Activated effector memory CD4-positive, alpha-beta T cell treated with Interleukin-2 at 50 U/mL for 16 hours (primary cell): ENCODE measurements at places on chromosomes 1 and 21.

- DNase-seq = no peak
These were observed 84.9 kb downstream of the KIF14 start for GRCh38 chr1:200535605-200536004.

DNA sequence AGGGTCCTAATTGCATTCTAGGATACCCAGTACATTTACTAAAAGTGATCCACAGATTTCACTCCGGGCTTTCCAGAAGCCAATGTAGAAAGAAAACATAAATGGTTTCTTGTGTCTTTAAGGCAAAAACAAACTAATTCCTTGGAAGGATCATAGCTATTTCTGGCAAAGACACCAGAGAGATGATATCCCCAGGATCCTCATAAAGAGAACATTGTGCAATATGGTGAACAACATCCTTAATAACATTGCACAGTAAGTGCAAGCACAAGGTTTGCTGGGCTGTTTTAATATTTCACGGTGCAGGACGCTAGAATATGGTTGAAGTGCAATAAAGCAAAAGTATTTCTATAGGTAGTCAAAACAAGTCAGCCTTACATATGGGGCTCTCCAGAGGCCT is 83.0 kb downstream of the NTPCR start:
- no peak for DNase-seq

GRCh38 chr1:71080230-71080738 is 551 bp downstream of the ZRANB2 start:
- DNase-seq = no peak

DNA sequence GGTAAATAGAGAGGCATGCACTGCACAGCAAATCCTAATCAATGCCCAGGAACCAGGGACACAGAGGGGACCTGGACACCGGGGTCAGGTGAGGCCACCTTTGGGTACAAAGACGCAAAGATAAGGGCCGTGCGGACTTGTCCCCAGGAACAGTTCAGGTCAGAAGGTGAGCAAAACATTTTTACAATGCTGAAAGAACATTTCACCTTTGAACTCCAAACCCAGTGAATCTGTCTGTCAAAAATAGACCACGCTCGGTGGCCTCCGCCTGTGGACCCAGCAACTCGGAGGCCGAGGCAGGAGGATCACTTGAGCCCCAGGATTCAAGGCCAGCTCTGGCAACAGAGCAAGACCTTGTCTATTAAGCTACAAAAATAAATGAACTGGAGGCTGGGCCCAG is 15.2 kb downstream of the TNFRSF14 start:
- no peak for DNase-seq

GRCh38 chr1:20063861-20064292 is 6.1 kb upstream of the PLA2G5 start:
- DNase-seq = no peak

- no peak for DNase-seq
These were observed 4.7 kb downstream of the SLC9A1 start for GRCh38 chr1:27150183-27150582.

DNA sequence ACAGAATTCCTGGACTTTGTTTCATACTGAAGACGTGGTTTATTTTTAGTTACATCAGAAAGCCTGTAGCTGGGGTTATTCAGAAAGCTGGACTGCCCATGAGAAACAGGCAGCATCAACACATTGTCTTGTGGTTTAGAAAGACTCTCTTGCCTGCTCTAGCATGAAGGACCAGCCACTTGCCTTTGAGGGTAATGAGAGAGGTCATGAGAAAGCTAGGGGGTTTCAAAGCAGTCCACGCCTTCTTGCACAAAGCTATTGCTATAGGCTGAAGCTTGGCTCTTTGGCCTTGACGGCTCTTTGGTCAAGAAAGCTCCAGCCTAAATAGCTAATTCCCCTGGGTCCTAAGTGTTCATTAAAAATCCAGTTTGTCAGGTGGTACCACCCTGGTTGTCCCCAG is 208.1 kb downstream of the PRDM2 start:
- no peak for DNase-seq

GRCh38 chr21:17386498-17386897 is 126.3 kb upstream of the CXADR start:
- no peak for DNase-seq
